ENCODE measurements at places on chromosomes 12 and 14. TPM values are rescaled to one million over a fixed set of nuclear protein-coding genes. Genes with fewer than 3 reads are reported as not detected.

DNA sequence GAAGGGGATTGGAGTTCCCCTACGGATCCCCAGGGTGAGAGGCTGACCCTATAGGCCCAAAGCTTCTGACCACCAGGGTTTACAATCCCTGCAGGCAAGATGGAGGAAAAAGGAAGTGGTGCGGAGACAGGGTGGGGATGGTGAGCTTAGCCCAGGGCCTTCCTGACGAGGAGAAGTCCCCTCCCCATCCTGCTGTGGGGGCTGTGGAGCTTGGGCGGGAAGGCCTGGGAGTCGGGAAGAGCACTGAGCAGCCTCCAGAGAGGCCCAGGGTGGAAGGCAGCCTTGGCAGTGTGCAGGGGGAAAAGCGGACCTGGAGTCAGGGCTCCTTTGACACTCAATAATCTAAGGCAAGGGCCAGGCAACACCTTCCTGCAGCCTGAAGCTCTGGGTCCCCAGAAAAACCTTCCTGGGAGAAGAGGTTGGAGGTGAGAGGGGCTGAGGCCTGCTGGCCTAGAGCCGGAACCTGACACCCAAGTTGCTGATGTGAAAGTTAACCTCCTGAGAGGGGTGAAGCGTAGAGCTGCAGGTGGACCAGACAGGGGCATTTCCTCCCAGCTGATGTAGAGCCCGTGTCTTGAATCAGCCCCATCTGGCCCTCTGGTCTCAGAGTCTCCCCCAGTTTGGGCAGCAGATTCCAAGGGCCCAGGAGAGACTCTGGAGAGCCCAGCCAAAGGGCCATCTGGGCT, 6.0 kb downstream of the HDAC7 start:
- no peak for DNase-seq
- peak overlapping the region; percentile 93 for H3K27ac ChIP-seq
- no peaks in the 10 kb centered on the region for H3K36me3 ChIP-seq
- peaks cover 66% of the 10 kb centered on the region for H3K4me1 ChIP-seq
- H3K4me3 ChIP-seq: peak overlapping the region; percentile 82

DNA sequence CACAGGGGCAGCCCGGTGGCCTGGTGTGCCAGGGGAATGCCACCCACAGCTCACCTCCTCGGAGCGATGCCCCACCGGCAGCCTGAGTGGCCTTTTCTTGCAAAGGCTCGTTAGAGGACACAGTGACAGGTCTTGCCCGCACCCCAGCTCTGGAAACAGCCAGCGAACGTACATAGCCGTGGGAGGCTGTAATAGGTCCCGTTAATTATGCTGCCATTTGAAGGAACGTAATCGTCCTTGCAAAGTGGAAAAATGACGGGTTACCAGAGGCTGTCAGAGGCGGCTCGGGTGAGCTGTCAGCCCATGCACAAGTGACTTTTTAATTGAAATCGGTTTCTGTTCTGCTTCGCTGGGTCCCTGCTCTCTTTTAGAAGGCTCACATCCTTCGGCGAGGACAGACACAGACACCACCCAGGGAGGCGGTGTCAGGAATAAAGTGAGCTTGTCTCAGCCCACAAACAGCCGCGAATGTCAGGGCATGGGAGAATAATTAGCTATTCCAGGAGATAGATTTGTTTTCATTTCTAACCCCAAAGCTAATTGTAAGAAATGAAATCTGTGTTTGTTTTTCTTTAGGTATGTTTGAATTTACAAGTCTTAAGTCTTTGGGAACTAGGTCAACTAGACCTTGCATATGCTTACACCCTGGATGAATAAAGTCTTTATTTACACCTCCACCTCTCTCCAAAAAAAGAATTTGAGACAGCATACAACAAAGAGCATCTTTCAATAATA, 77.2 kb upstream of the RFLNA start:
- H3K36me3 ChIP-seq: peaks cover 7% of the 10 kb centered on the region
- peak overlapping the region; percentile 78 for H3K4me3 ChIP-seq
- DNase-seq: no peak
- H3K27me3 ChIP-seq: peaks cover 4% of the 10 kb centered on the region
- H3K4me1 ChIP-seq: peaks cover 29% of the 10 kb centered on the region

SELPLG gene
- 0.31 TPM for total RNA-seq

DNA sequence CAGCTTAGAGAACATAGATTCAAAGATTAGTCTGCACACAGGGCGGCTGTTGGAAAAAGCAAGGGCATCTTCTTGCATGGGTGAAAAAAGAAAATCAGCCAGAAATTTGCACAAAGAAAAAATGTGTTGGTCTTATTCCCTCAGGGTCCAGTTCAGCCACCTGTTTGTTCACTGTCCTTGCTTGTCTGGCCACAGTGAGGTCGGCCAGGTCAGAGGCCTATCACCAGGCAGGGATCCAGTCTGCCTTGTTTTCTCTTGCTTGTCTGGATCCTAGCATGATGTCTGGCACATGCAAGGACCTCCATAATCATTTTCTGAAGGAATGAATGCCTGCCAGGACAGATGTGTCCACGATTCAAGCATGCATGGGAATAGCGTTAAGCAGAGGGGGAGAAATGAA, 359.1 kb upstream of the TBX3 start:
- peaks cover 5% of the 10 kb centered on the region for H3K36me3 ChIP-seq
- DNase-seq: no peak
- H3K4me1 ChIP-seq: no peaks in the 10 kb centered on the region

DNA sequence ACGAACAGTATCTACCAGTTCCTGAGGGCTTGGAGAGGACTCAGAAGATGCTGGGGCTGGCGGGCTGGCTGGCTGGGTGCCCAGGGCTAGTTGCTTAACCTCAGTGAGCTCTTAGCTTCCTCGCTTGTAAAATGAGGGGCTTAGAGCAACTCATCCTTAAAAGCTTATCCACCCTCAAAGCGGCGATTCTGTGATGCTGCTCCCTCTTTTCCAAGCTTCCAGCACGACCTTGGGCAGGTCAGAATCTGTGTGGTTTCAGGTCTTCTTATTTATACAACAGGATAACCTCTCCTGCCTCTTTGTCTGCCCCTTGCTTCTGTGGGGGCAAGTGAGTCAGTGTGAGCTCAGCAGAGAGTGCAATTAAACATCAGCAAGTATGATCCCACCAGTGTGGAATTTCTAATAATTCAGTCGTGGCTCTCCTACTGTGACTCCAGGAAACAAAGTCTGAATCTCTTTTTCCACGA, 281.8 kb downstream of the KSR2 start:
- no peak for DNase-seq
- peak overlapping the region; percentile 43 for H3K27ac ChIP-seq
- H3K36me3 ChIP-seq: no peaks in the 10 kb centered on the region
- H3K4me3 ChIP-seq: no peak overlapping the region
- H3K27me3 ChIP-seq: peaks cover 29% of the 10 kb centered on the region

DNA sequence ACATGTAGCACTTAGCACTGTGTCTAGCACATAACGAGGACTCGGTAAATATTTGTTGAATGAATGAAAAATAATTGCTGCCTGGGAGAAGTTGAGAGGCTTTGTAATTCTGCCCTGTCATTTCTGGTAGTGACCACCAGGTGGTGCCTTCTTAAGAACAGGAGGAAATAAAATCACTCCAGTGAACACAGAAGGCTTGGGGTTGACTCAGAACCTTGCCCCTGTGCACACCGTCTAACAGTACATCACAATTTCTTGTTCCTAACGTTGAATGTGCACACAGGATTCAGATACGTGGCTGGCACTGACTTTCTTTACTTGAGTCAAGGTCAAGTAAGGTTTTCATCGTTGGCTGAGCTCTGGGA, 91.8 kb downstream of the RGS6 start:
- no peaks in the 10 kb centered on the region for H3K36me3 ChIP-seq
- no peak overlapping the region for H3K4me3 ChIP-seq
- peaks cover 4% of the 10 kb centered on the region for H3K4me1 ChIP-seq
- peaks cover 18% of the 10 kb centered on the region for H3K27me3 ChIP-seq

DNA sequence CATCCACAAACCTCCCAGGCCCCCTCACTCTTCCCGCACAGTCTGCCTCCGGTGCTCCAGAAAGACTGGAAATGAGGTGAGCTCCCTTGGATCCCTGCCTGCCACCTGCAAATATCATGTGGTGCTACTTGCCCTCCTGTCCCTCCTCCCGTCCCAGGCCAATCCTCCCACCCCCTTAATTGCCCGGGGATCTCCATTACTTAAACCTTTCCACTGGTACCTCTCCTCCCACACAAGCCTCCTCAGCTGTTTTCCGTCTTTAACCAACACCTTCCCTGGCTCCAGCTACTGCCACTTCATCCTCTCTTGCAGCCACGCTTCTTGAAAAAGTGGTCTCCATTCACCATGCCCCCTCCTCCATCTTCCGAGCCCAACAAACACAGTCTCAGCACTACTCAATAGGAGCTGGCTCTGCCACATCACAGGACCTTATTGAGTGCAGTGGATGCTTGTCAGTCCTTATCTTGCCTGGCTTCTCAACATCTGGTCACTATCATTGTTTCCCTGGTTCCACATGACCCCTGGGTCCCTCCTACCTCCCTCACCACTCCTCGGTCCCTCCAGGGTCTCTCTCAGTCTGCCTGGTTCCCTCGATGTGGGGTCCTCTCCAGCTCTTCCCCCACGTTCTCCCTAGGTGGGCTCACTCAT, 11.5 kb downstream of the FAIM2 start:
- no peak for DNase-seq
- H3K36me3 ChIP-seq: no peaks in the 10 kb centered on the region
- no peak overlapping the region for H3K27ac ChIP-seq
- H3K4me1 ChIP-seq: peaks cover 19% of the 10 kb centered on the region
- peaks cover 10% of the 10 kb centered on the region for H3K27me3 ChIP-seq
- no peak overlapping the region for H3K4me3 ChIP-seq

GRCh38 chr14:91654836-91655235, 77.0 kb downstream of the CATSPERB start:
- H3K4me1 ChIP-seq: no peaks in the 10 kb centered on the region
- no peaks in the 10 kb centered on the region for H3K36me3 ChIP-seq
- no peaks in the 10 kb centered on the region for H3K27me3 ChIP-seq
- no peak for DNase-seq
- no peak overlapping the region for H3K4me3 ChIP-seq

SPTB gene
- 5.0 TPM for total RNA-seq

DNA sequence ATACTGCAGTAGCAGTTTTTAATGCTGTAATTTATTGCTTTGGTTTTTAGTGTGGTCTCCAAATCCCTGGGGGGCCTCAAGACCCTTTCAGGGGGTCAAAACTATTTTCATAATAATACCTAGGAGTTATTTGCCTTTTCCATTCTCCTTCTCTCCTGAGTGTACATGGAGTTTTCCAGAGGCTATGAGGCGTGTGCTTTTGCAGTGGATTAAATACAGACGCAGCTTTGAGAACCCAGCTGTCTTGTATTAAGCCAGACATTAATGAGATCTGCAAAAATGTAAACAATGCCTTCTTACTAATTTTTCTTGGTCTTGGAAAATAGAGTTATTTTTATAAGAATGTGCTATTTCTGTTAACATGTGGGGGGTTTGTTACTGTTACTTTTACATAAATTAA, 68.6 kb downstream of the SLC25A47 start:
- H3K4me1 ChIP-seq: peaks cover 64% of the 10 kb centered on the region
- peak overlapping the region; percentile 21 for H3K4me3 ChIP-seq
- peaks cover 4% of the 10 kb centered on the region for H3K36me3 ChIP-seq
- no peaks in the 10 kb centered on the region for H3K27me3 ChIP-seq
- DNase-seq: no peak

- no peaks in the 10 kb centered on the region for H3K27me3 ChIP-seq
- H3K4me3 ChIP-seq: no peak overlapping the region
- no peak overlapping the region for H3K27ac ChIP-seq
- peaks cover 34% of the 10 kb centered on the region for H3K36me3 ChIP-seq
Observed at GRCh38 chr12:62658910-62659309, 192.3 kb downstream of the MON2 start.

DNA sequence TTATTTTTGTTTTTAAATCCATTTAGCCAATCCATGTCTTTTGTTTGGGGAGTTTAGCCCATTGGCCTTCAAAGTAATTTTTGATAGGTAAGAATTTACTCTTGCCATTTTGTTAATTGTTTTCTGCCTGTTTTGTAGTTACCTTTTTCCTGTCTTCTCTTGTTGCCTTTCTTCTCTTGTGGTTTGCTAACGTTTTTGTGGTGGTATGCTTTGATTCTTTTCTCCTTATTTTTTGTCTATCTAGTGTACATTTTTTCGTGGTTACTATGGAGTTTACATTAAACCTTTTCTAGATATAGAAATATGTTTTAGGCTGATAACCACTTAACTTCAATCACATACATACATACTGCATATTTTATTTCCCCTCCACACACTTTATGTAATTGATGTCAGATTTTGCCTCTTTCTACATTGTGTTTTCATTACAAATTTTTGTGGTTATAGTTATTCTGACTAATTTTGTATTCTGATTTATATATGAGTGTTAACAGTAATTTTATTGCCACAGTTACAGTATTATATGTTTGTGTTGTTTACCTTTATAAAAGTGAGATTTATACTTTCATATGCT, 19.2 kb upstream of the PPP1R12A start:
- no peak for DNase-seq
- no peak overlapping the region for H3K4me3 ChIP-seq
- H3K4me1 ChIP-seq: no peaks in the 10 kb centered on the region
- peaks cover 4% of the 10 kb centered on the region for H3K36me3 ChIP-seq

- peaks cover 3% of the 10 kb centered on the region for H3K27me3 ChIP-seq
- H3K4me1 ChIP-seq: peaks cover 5% of the 10 kb centered on the region
- no peak overlapping the region for H3K27ac ChIP-seq
- no peaks in the 10 kb centered on the region for H3K36me3 ChIP-seq
Observed at GRCh38 chr14:66242001-66242400, 244.2 kb upstream of the CCDC196 start.

GRCh38 chr12:9347328-9348127, 139.3 kb upstream of the PZP start:
- no peaks in the 10 kb centered on the region for H3K4me1 ChIP-seq
- DNase-seq: no peak
- no peak overlapping the region for H3K4me3 ChIP-seq
- H3K27me3 ChIP-seq: no peaks in the 10 kb centered on the region
- no peak overlapping the region for H3K27ac ChIP-seq
- peaks cover 12% of the 10 kb centered on the region for H3K36me3 ChIP-seq

INHBC gene
- total RNA-seq: not detected

SOX5 gene
- 32.8 TPM for total RNA-seq

DNA sequence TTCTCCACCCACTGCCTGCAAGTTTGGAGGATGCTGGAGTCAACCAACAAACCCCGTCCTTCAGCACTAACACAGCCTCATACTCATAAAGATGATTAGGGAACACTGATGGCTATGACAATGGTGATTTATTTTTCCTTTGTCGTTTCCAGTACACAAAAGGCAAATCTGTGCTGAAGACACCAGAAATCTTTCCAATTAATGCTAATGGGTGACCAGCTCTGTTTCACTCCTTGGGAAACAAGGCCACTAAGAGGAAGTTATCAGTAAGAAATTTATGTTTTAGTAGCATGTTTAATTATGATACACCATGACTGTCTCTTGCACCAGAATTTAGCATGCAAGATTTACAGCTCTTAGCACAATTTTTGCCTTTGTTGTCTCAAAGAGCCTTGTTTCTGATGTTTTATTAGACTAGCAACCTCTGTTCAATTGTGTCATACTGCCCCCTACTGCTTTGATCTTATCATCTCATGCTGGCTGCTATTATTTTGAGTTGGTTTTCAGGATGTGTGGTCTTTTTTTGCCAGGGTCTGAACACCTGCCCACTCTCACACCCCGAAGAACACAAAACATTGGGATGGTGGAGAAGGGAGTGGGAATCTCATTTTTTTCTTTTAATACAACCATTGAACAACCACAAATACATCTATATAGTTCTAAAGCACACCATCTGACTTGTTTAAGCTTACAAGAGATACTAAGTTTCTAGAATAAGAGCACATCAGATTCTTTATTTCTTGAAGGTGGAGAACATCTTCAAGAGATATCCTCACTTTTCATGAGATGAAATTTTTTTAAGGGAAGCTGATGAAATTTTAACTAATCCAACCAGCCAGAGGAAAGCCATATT, 160.9 kb downstream of the SPTSSA start:
- H3K4me1 ChIP-seq: peaks cover 5% of the 10 kb centered on the region
- no peak overlapping the region for H3K4me3 ChIP-seq
- H3K36me3 ChIP-seq: no peaks in the 10 kb centered on the region

- no peak overlapping the region for H3K27ac ChIP-seq
- H3K36me3 ChIP-seq: no peaks in the 10 kb centered on the region
- H3K4me3 ChIP-seq: peak overlapping the region; percentile 59
- H3K27me3 ChIP-seq: peaks cover 51% of the 10 kb centered on the region
- H3K4me1 ChIP-seq: peaks cover 10% of the 10 kb centered on the region
- DNase-seq: no peak
Observed at GRCh38 chr12:51593021-51593420, 2.0 kb downstream of the SCN8A start.
